KG1 (cell line): ENCODE measurements at places on chromosomes 7 and 10.

DNA sequence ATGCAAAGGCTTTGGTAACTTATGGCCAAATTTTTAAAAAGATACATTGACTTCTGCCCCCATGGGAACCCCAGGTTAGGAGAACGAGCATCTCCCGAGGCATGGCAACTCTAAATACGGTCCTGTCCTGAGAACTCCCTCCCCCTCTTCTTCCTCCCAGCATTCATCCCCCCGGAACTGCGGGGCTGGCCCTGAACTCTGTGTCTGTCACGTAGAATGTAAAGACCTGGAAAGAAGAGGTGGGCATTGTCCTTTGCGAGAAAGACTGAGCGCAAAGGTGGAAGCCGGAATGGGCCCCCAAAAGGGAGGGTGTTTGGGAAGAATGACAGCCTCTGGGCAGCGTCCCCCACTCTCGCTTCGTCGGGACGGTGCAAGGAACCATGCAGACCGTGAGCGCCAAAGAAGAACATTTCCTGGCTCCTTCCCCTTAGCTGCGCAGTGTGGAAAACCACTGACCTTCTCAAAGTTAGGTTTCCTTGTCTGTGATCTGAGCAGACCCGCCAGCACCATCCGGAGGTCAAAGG, 21.0 kb downstream of the SHH start:
- DNase-seq, result no peak

GRCh38 chr10:47012214-47012613, 101.0 kb downstream of the PTPN20 start:
- DNase-seq, result no peak

DNA sequence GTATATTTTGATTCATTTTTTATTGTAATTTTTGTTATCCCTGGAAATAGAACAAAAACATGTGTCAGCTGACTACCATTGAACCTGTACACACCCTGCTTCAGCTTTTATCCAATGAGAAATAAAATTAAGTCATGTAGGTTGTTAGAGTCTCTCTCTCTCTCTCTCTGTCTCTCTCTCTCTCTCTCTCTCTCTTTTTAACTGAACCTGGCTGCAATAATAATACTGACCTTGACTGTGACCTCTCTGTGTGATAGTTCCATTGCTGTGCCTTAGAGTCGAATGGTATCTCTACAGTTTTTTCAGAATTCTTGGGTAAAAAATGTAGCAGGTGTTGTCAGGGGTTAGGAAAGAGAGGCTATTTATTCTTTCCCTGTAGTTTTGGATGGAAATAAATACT, 637.8 kb downstream of the CNTNAP2 start:
- no peak for DNase-seq

GRCh38 chr7:154950960-154951359, 52.0 kb downstream of the PAXIP1 start:
- no peak for DNase-seq

DNA sequence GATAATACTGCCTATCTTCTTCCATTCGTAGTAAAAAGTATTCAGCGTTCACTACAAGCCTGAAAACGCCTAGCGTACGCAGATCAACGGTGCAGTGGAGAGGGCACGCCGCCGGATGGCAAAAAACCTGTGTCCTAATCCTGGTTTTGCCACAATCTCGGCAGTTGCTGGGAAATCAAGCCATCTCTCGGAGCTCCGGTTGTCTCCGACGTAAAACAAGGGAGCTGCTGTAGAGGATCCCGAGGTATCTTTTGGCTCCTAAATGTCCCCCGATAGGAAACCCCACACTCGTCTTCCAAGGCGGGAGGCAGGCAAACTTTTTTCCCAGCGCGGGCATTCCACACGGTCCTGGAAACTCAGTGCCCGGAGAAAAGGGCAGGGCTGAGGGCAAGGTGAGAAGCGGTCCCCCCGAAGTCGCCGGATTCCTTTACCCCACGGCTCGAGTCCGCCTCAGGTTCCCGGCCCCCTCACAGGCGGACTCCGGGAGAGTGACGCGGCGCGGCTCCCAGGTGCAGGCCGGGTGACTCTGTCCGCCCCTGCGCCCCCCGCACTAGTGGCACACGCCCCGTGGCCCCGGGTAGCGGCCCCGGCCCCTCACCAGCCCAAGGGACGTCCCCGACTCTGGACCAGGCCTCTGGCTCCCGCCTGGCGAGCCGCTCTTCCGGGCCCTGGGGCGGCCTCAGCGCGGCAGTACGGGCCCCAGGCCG, 649 bp downstream of the IDE start:
- no peak for DNase-seq

- no peak for DNase-seq
Observed at GRCh38 chr7:141011443-141011842, 3.3 kb downstream of the MRPS33 start.

DNA sequence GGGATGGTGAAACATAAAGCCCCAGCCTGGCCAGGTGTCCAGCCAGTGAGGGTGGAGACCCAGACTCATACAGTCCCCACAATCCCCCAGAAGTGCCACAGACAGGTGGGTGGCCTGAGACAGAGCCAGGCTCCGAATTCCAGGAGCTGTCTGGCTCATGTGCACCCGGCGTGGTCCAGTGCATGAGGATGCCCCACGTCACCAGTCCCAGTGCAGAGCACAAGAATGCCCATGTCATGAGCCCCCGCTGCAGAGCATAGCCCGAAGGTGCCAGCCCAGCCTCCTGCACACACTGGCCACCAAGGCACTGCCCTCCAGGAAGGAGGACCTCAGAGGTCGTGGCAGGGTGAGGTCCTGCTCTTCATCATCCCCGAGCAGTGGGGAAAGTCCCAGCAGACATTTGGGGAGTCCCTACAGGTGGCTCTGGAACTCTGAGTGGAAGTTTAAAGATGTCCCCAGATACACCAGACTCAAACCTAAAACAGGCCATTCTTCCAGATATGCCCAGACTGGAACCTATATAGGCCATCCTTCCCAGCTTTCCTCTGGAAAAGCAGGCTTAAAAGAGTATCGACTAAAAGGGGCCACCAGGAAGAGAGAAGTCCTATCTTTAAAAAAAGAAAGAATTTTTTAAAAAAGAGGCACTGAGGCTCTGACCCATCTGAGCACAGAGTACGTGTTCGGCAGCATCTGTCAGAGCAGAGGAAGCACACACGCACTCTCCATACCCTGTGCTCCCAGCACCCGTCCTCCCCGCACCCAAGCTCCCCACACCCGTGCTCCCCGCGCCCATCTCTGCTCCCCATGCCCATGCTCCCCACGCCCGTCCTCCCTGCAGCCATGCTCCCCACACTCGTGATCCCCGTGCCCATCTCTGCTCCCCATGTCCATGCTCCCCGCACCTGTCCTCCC, 11.5 kb downstream of the DIP2C start:
- no peak for DNase-seq

DNA sequence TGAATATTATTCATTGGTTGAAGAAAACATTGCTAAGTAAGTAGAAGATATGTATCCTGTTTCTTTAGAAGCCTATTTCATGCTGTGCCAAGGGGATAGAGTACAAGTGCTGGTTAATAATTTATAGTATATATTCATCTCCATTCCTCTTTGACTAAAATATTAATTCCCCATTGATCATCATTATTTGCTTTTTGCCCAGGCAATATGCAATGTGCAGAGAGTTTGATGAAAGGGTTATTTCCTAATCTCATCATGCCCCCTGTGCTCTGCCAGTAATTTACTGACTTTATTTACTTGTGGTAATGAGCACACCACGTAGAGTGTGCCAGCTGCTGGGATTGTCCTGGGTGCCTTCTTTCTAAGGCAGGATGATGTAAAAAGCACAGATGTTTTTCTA, 180.9 kb downstream of the REEP3 start:
- no peak for DNase-seq

- no peak for DNase-seq
Observed at GRCh38 chr10:50572017-50572491, 51.7 kb downstream of the SGMS1 start.

GRCh38 chr10:91617072-91617609, 15.7 kb downstream of the PPP1R3C start:
- no peak for DNase-seq

DNA sequence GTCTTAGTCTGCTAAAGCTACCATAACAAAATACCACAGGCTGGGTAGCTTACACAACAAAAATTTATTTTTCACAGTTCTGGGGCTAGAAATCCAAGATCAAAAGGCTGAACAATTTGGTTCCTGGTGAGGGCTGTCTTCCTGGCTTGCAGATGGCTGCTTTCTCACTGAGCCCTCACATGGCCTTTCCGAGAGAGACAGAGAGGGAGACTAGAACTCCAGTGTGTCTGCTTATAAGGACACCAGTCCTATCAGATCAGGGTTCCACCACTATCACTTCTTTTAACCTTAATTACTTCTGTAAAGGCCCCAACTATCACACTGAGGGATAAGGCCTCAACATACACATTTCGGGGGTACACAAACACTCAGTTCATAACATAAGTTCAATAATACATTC, 527.4 kb upstream of the VSTM2A start:
- no peak for DNase-seq

- DNase-seq, result no peak
Observed at GRCh38 chr7:25911738-25912607, 240.0 kb upstream of the NFE2L3 start.

DNA sequence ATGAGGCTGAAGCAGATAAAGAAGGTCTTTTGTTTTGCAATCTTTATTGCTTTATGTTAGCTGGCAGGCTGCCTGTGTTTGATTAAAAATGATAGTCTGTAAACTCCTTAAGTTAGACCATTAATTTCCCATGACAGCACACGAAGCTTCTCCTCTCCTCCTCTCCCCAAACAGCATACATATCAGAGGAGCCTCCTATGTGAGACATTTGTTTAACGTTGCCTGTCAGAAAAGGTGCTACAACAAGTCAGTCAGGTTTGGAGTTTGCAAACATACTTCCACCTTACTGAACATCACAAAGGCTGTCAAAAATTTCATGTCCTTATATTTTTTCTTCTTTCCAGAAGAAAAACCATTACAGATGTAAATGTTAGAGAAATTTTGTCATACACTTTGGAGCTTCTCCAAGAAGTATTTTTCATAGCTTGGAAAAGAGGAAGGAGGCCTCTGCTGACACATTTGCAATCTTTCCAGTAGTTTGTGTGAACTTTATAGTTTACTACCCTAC, 393.1 kb downstream of the EXOC4 start:
- no peak for DNase-seq

GRCh38 chr7:109772161-109772560, 1202.5 kb downstream of the DNAJB9 start:
- no peak for DNase-seq

GRCh38 chr10:109743574-109743973, 179.7 kb downstream of the XPNPEP1 start:
- no peak for DNase-seq

- no peak for DNase-seq
Observed at GRCh38 chr10:10320956-10321355, 696.7 kb upstream of the CELF2 start.

- DNase-seq, result no peak
Observed at GRCh38 chr10:35552650-35553342, 52.3 kb upstream of the GJD4 start.
